ENCODE measurements at places on chromosomes 6 and 20.
A peak's percentile ranks its signal among the peaks of the same experiment; 100 is the strongest.

GRCh38 chr6:41559655-41560427 lies 13.7 kb downstream of the FOXP4 start:
- no peak for DNase-seq

DNA sequence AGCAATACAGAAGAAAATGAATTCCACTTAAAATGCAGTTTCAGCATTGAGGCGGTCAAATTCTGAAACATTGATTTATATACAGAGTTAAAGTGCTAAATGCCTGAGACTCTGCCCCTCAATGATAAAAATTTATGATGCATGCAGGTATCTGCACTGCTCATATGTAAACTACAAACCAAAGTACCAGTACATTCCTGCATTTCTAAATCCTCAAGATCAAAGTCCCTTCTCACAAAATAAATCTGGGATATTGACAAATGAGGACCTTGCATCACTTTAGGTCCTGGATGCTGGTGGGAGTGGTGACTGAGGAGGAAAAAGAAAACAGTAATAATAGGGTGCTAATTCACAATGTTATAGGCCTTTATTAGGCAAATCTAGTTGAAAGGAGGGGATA lies 101.9 kb downstream of the FIG4 start:
- peak; percentile 42 for DNase-seq

GRCh38 chr6:138963531-138963930 lies 24.5 kb downstream of the REPS1 start:
- no peak for DNase-seq

DNA sequence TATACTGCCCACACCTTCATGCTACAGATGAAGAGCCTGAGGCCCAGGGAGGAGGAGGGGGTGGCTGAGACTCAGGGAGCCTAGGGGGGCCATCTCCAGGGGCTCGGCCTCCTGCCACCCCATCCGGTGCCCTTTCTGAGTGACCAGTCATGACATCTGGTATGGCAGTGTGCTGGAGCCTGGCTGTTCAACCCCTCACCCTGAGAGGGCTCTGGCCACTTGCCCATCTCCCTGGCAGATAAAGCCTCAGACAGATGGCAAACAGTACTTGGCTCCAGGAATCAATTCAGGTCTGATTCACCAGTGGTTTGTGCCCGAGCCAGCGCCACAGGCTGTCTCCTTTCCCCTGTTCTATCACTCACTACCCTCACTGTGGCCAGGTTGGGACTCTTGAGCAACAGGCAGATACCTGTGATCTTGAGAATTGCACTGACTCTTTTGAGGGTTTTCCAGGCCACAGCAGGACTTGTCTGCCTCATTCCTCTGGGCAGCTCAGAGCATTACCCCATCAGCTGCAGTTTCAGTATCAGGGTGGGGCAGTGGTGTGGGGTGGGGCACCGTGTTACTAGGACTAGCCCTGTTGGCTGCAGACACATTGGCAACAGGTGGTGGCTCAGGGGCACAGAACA lies 22.8 kb downstream of the SRSF3 start:
- no peak for DNase-seq

DNA sequence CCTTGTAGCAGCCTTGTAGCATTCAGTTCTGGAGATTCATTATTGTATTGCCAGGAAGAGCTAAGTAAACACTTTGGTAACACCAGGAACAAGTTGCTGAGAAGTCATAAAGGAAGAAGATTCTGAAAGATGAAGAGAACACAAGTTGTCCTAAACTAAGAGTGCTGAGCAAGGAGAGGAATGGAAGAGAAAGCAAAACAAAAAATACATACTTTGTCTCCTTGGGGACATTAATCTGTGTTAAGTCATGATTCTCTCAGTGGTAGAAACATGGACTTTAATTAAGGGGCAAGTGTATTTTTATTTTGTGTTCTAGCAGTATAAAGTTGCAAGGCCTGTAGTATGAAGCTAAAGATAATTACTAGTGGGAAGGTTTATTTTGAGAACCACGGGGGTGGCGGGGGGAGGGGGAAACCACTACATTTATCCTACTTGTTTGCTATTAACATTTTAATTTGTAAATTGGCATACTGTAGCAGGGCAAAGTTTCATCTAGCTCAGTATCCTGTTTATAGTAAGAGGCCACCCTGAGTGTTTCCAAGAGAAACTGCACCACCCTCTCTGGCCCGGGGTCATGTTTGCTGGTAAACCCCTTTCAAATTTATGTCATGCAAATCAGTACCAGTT lies 463.0 kb downstream of the CDKAL1 start:
- no peak for DNase-seq

GRCh38 chr6:136790411-136791295 lies 1.6 kb downstream of the MAP3K5 start:
- no peak for DNase-seq

GRCh38 chr6:84457276-84457675 lies 229.8 kb upstream of the CEP162 start:
- DNase-seq: no peak

- no peak for DNase-seq
Measured at GRCh38 chr20:11970243-11970836, 52.6 kb downstream of the BTBD3 start.

- DNase-seq: no peak
Measured at GRCh38 chr20:17932396-17932795, 36.2 kb downstream of the SNX5 start.

GRCh38 chr6:4802312-4802935 lies 26.2 kb downstream of the CDYL start:
- no peak for DNase-seq

DNA sequence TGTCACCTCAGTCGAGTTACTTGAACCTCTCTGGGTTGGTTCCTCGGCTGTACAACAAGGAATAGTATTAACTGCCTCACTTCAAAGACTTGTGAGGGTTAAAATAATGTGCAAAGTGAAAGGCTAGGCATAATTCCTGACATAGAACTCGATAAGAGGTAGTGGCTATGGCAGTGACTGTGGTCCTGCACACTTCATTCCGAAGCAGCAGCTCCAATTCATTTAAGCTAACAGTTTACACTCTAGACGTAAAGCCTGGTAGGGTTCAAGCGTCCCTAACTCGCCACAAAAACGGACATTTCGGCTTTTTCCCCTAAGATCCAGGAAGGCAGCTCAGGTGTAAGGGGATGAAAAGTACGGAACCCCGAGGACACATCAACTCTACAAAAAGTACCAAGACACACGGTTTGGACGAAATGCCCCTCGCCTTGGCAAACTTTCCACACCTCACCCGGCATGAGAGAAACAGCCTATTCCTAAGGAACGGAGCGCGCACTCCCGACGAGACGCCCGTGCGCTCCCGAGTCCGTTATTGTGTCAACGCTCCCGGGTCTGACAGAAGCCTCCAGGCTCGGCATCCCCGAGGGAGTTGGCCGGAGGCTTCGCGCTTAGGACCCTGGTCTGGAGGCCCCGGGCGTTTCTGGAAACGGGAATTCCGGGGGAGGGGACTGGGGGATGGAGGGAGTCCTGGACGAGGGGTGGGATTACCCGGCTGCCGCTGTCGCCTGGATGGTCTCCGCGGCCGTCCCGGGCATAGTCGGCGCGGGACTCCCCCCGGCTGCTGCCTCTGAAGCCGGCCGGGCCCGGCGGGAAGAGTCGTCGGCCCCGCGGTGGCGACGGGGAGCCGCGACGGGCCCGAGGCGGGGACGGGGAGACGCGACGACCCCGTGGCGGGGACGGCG lies 937 bp downstream of the ZNF318 start:
- peak; percentile 65 for DNase-seq

GRCh38 chr20:61449916-61450315 lies 197.9 kb downstream of the CDH4 start:
- DNase-seq: no peak

Data from renal pelvis (tissue), 12 donors.